NCI-H1417 (cell line): ENCODE measurements at places on chromosomes 6 and 20.

GRCh38 chr6:3868544-3868943 lies 19.4 kb downstream of the FAM50B start:
- peak; percentile 4 for DNase-seq

DNA sequence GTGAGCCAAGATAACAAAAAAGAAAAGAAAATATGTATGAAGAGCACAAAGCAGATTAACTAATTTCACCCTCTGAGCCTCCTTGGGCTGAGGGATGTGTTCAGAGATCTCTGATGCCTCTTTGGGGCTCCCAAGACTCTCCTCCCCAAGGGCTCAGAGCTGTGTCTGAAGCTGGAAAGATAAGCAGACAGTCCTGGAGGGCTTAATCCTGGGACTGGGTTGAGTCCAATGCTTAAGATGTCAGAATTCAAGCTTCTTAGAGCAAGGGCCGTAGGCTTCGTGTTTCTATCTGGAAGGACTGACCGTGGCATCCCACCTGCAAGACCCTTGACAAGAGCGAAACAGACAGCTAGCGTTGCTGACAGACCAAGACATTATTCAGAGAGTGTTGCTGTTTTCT lies 229.0 kb downstream of the ZMYND8 start:
- no peak for DNase-seq

GRCh38 chr6:156779206-156780094 lies 2.3 kb downstream of the ARID1B start:
- DNase-seq: peak; percentile 83

DNA sequence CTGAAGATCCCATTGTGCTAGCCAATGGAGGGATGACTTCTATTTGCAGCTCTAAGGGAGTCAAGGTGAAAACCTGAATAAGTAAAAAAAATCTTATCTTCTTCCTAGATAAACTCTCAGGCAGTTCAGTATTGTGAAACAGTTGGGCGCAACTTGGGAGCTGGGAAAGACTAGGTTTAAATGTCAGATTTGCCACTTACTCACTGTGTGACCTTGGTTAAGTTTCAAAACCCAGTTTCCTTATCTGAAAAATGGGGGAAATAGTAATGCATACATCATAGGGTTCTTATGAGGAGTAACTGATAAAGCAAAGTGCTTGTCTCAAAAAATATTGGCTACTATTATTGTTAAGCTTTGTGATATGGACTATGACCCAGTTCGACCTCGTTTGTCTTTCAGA lies 88.8 kb downstream of the CD83 start:
- no peak for DNase-seq

DNA sequence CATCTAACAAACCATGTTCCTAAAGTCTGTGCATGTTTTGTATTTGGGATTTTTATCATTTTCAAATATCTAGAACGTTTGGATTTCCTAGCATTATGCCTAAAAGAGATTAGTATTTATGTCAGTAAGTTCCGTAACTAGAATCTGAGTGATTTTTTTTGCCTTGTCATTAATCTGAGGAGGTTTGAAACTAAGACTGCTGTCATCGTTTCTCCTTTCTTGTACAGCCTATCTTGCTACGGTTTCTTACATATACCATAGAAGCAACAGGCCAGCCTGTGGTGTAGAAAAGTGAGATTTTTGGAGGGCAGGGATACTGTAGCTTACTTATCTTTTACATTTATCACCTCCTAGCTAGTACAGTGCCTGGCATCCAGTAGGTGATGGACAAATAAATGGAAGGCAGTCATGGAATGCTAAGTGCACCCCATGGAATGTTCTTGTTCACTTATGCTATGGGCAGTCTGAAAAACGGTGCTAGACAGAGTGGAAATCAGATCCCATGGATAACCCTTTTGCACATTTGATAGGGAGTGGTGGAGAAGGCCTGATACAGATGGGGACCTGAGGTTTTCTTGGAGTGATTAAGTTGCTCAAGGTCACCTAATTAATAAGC lies 93.9 kb downstream of the ARID1B start:
- DNase-seq: no peak

- no peak for DNase-seq
Measured at GRCh38 chr20:14536738-14537137, 199.3 kb upstream of the FLRT3 start.

- no peak for DNase-seq
Measured at GRCh38 chr6:32689531-32690501, 23.4 kb upstream of the HLA-DQB1 start.

DNA sequence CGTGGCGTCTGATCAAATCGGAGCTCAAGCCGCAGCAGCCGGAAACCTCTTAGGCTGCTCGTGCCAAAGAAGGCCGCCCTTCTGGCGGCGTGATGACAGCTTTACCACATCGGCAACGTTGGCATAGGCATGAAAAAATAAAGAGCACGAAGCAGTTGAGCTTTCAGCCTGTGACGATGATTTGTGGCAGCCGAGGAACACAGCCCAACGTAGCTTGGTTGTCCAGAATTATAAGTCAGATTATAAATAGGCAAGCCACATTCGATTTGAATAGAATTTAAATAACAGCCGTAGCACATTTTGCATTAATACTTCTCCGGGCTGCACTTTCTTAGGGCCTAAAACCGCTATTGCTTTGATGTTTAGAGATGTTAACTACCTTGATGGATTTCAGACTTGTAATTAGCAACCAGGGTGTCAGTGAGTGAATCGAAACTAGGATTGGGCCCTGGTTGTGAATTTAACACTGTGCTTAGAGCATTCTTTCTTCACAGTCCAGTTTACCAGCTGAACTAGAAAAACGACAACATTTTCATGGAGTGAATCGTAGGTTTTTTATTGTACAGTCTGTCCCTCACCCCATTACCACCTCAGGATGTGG lies 864 bp upstream of the BCLAF1 start:
- DNase-seq: peak; percentile 95

DNA sequence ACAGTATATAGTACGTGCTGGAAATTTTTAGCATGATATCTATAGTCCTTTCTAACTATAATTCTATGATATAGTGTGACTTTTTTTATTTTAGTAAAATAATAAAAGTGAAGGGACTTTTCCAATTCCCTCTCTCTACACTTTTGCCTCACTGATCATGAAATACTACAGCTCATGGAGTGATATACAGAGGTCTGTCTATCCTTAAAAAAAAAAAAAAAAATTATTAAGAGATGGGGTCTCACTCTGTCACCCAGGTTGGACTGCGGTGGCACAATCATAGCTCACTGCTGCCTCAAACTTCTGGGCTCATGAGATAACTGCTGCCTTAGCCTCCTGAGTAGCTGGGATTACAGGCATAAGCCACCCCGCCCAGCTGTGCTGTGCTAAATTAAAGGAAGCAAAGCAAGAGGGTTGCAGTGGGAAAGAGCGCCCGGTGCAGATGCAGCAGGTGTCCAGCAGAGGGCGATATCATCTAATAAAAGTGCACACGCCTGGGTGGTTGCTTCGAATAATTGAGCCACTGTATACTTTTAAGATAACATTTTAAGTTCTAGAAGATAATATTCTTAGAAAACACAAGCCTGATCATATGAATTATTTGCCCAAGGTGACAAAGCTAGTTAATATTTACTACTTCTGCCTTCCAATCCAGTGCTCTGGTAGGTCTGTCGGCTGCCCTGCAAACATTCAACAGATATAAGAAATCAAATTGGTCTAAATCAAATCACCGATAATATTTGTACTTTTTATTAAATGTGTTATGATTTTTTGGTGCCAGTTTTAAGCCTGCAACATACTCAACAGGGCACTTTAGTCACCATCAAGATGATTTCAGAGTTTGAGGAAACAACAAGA lies 94.9 kb upstream of the NT5E start:
- DNase-seq: peak; percentile 76
